H54 (cell line): ENCODE measurements at places on chromosomes 12 and 14.

DNA sequence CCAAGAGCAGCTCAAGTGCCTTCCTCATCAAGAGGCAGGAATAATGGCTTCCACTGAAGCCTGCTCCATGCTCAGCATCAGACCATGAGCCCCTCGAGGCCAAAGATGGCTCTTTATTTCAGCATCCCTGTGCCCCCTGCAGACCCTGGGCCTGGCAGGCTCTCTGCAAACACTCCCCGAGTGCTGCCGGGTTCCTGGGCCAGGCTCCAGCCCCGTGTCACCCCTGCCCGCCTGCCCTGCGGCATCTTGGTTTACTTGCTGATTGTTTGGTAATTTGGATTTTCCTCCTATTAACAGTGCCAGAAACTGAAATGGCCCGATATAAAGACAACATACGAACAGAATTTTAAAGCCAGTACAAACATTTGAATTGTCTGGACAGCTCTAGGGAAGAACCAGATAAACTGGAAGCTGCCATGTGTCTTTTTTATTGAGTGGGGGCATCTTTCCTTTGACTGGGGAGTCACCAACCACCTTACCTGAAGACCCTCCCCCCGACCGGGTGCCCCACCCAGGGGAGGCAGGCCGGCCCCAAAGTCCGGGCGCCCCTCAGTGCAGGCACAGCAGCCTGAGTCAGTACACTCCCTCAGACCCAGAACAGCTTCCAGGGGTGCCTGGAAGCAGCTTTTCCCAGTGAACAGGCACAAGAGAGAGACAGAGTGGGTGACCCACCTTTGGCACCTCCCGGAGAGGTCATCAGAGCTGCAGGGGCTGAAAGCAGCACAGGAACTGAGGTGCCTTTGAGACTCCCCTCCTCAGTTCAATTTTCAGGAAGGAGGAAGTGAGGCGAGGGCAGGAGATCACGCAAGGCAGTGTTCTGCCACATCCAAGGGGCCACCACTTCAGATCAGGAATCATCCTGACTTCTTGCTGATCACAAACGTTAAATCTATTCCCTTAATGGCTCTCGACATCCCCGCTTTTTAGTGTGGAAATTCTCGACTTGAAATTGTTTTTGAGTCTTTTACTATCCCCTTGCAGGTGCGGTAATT, 30.6 kb downstream of the ITPK1 start:
- no peak for DNase-seq

DNA sequence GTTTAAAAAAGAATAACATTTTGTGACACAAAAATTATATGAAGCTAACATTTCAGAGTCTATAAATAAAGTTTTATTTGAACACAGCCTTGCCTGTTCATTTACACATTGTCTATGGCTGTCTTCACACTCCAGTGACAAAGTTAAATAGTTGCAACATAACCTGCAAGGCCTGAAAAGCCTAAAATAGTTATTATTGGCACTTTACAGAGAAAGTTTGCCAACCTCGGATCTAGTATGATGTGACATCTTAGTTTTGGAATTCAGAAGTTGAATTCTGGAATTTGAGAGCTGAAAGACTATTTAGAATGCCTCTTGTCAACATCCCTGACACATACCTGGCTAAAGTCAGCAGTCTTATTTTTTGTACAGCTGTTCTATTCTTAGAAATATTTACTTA, 68.3 kb downstream of the DYRK2 start:
- no peak for DNase-seq

GRCh38 chr14:59265808-59266207, 77.3 kb downstream of the DAAM1 start:
- DNase-seq = no peak

- no peak for DNase-seq
Measured at GRCh38 chr14:98099527-98099926, 1172.5 kb downstream of the BCL11B start.

DNA sequence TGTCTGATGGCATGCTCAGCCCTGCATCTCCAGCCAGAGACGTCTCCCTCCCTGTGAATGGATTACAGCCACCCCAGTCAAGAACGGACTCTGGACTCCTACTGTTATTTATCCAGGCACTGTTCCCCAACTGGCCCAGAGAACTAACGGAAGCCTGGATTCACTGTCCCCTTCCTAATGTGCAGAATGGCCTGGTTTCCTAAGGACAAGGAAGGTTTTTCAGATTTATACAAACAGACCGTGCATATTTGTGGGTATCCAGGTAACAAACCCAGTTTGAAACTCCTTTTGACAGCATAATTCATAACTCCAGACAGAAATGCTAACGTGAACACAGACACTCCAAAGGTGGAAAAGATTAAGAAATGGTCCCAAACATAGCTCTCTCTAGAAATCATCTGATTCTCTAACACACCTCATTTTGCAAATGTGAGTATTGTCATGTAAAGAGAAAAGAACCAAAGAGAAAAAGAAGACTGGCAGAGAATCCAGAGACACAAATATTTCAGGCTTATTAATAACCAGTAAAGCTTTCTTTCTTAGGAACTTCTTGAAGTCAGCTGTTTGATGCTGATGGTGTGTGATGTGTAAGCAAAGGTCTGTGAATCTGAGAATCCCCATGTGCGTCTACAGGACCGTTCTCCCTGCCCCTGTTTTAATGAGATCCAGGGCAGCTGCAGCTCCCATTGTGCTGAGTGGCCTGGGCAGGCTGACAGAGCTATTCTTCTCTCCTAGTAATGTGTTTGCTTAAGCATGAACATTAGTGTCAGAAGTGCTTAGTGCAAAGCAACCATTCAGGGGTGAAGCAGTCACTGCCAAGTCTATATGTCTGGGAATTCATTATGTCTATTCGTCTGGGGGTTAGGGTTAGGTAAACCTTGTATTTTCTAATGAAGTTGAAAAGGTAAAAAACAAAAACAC, 86.8 kb upstream of the HIF1A start:
- no peak for DNase-seq

- DNase-seq = no peak
Measured at GRCh38 chr14:104725772-104726548, 1.9 kb downstream of the ADSS1 start.

DNA sequence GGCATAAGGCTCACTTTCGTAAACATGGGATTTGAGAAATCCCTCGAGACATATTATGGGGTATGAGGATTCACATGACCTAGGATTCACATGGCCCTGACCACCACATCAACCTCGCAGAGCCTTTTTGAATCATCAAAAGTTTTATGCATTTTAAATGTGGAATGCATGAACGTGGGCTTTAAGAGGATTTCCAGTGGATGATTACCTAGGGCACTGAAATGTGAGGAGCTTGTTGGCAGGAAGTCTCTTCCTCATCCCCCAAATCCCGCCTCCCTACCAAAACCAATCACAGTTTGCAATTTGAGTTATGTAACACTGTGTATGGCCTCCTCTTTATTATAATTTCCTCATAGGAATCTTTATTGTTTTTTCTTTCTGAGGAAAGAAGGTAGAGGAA, 659.6 kb upstream of the TBX3 start:
- DNase-seq = no peak

- DNase-seq = no peak
Measured at GRCh38 chr12:64318605-64319004, 72.0 kb downstream of the C12orf56 start.

GRCh38 chr12:28771968-28772367, 377.1 kb upstream of the FAR2 start:
- DNase-seq = no peak

DNA sequence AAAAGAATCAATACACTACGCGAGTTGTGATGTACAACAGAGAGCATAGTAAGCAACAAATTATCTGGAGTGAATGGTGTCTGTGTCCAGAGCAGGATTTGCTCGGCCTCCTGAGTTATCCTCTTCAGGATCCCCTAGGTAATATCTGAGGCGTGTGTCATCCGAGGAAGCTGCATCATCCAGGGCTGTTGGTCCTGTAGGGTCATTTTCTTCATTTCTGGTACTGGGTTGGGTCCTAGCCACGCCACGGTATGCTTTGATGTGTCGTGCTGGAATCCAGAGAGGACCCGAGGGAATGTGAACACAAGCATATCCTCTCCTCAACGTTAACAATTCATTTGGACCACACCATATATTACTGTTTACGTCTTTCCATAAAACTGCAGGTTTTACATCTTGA, 19.0 kb upstream of the CLEC4E start:
- DNase-seq = no peak

DNA sequence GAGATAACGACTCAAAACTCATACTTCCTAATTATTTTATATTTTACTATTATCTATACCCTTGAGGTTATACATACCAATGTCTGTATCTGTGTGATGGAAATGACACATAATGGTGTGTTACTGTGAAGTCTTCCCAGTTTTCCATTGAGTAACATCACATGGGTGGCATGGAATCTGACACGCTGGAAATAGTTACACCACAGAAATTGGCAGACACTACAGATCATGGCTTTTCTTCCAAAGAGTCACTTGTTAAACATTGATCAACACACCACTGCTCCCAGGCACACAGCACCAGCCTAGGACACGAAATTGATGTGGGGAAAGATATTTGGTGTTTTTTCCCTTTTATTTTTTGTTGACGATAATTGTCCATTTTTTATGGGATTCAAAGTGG, 33.0 kb upstream of the VWF start:
- no peak for DNase-seq

DNA sequence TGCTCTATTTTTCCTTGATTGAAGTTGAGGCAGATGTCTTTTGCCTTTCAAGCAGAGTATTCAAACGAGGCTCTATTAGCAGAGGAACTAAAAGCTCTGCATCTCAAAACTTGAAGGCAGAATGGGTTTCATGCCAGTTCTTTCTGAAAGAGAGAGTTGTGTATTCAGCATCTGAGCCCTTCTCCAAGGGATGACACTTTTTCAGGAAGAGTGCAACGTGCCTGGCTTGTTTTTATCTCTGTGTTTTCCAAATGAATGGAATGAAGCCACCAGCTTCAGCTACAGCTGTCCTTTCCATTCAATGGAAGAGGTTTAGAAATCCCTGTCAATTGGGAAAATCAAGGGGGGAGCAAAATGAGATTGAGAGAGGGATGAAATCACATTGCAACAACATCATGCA, 14.6 kb downstream of the BEST3 start:
- no peak for DNase-seq

DNA sequence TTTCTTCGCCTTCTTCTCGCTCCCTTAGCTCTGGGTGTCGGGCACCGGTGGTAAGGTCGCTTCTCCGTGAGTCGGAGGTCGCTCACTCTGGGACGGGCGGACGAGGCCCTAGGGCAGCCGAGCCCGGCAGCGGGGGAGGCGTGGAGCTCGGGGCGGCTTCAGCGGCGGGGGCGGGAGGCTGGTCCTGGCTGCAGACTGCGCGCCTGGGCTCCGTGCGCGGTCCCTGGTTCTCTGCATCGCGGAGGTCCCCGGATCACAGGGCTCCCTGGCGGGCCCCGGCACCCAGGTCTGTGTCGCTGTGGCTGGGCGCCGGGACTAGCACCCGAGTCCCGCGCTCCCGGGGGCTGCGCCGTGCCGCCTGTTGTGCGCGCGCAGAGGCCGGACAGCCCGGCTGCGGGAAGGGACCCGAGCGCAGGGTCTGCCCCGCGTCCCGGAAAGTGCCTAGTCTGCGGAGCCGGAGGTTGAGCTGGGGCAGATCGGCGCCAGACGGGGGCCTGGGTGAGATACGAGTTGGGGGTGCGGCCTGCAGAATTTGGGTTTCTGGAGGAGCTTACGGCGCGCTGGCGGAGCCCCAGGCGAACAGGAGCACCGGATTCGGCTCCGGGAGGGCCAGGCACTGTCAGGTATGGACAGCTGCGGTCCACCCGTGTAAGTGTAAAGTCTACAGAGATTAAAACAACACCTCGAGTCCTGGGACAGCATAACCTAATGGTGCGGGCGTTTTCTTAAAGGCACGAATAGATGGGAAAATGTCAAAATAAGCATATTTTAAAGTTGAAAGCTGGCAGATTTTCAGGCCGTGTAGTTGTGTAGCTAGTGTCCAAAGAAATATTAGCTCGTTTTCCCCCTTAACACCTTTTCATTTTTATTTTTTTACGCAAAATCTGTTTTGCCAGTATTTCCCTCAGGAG, 713 bp downstream of the FRMD6 start:
- DNase-seq = no peak

GRCh38 chr12:97659117-97659880, 196.7 kb downstream of the RMST start:
- no peak for DNase-seq

DNA sequence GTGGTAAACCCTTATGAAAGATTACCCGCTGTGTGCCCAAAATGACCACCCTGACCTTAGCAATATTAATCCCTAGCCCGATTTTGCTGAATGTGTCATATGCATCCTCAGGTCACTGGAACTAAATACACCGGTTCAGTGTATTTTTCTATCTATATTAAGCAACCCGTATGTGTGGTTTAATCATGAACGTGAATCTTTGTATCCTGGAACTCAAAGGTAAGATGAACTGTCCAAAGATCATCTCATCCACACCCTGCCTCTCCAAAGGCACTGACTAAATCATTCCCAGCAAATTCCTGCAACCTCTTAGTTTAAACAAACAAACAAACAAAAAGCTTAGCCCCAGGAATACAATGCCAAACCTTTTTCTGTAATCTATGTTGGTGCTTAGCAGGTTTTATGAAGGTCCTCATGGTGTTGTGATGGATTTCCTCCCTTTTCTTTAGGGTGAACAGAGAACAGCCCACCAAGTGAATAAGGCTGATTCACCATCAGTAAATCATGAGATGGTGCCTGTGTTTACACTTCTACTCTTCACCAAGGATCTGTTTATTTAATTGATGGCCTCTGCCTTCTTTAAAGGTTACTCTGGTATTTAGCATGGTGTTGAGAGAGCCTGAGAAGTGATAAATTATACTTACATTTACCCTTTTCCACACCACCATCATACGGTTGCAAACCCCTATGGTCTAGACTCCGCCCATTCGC, 298.6 kb downstream of the DPF3 start:
- DNase-seq = no peak

DNA sequence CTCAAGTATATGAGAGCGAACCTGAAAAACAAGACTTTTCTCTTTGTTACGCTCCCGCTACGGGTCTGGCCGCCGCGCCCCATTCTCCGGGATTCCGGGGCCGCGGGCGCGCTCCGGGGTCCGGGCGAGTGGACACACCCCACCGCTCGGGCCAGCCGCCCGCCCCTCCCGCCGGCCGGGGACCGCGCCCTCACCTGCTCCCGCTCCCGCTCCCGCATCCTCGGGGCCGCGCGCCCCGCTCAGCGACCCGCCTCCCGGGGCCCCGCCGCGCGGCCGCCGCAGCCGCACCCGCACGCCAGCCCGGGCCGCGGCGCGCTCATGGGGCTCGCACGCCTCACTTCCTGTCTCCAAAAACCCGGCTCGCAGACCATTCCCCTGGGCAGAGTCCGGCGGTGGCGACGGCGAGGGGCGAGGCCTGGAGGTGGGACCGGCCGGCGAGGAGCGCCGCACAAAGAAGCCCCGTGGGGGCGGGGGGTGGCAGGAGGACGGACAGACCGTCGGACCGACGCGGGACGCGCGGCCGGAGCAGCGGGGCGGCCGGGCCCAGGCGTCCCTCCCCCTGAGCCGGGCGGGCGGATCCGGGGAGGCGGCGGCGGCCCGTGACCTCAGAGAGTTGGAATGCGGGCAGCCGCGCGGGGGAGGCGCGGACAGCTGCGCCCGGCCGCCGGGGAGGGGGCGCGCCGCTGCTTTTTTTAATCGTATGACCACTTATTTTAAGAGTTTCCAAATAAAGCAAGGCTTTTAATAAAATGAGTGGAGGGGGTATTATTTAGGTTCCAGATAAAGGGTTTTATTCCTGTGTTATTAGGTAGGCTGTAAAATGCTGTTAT, at the start of gene PTPN21:
PTPN21 (minus strand) TSS at position 551 of the 830 bp plus-strand sequence. CDS start 4,590 bp downstream, outside the sequence.
- peak; percentile 46 for DNase-seq
